ENCODE measurements at places on chromosomes 5 and 9.

GRCh38 chr5:106843812-106844416, 826.8 kb downstream of the EFNA5 start:
- peak; percentile 28 for DNase-seq

- DNase-seq = no peak
These were observed 119.6 kb upstream of the S1PR3 start for GRCh38 chr9:88871669-88872068.

GRCh38 chr5:95824747-95825146, 2.2 kb upstream of the GLRX start:
- no peak for DNase-seq

DNA sequence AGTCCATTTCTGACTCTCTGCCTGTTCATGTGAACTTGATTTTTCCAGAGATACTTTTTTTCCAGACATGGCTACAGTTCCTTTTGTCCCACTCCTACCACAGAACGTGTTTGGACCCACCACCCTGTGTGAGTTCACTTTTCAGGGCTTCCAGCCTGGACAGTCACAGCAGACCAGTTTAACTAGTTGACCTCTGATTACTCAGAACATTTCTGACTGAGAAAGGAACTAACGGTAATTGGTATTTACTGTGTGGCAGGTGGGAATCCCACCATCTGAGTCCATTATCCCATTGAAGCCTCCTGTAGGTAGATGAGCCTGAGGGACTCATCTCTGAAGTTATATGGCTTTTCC, 210.1 kb downstream of the GOLPH3 start:
- DNase-seq = no peak

DNA sequence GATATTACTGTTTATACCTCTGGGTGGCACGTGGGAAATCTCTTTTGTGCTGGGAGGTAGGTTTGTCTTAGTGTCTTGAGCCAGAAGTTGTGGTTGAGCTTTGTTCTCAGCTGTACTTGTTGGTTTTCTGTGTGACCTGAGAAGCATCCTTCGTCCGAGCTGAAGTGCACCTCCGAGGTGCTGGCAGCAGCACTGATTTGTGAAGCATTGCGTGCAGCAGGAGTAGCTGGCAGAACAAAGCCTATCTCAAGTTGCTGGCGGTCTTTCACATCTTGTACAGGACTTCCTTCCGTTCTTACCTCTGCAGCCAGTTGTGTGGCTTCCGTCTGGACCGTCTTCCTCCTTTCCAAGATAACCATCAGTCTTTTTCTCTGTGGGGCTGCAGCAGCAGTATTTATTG, 4.3 kb downstream of the PRRC2B start:
- DNase-seq = no peak

- no peak for DNase-seq
These were observed 298.3 kb downstream of the CSNK1G3 start for GRCh38 chr5:123810253-123810652.

GRCh38 chr9:115794921-115795475, 358.6 kb upstream of the PAPPA start:
- DNase-seq = no peak

DNA sequence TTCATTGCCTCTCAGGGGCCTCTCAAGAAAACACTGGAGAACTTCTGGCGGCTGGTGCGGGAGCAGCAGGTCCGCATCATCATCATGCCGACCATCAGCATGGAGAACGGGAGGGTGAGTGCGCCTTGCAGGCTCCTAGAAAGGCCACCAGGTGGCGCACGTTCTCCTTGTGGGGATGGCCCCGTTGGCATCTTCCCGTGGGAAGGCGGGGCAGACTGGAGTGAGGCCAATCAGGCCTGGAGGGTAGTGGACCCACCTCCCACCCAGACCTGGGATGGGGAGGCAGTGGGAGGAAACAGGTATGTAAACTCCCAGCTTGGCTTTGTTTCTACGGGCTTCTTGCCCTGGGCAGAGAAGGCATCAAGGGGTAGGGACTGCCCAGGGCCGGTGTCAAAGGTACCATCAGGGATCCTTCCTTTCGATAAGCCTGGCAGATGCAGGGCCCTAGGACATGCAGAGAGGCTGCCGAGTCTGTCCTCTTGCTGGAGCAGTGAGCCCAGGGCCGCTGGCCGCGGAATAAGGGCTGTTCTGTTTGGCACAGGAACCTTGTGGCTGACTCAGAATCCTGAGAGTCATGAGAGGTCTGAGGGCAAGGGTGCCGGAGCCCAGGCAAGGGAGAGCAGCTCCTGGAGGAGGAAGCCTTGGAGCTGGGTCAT, 18.9 kb upstream of the SPTLC1 start:
- DNase-seq = peak; percentile 89

- DNase-seq = no peak
These were observed 70.8 kb downstream of the NXNL2 start for GRCh38 chr9:88605512-88606362.

DNA sequence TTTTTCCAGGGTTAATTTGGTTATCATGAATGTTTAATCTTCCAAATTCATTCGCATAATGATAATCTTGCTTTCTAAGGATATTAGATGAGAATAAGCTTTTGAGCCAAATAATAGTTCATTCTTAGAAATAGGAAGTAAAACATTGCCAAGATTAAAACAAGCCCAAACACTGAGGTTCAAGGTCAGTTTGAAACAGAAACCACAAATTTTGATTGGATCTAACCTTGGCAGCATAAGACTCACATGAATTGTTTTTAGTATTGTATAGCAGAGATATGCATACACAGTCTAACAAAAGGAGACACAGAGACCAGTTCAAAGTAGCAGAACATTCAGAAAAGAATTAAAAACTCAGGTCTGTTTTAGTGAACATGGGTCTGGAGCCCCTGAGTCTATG, 43.4 kb upstream of the VCAN start:
- no peak for DNase-seq

DNA sequence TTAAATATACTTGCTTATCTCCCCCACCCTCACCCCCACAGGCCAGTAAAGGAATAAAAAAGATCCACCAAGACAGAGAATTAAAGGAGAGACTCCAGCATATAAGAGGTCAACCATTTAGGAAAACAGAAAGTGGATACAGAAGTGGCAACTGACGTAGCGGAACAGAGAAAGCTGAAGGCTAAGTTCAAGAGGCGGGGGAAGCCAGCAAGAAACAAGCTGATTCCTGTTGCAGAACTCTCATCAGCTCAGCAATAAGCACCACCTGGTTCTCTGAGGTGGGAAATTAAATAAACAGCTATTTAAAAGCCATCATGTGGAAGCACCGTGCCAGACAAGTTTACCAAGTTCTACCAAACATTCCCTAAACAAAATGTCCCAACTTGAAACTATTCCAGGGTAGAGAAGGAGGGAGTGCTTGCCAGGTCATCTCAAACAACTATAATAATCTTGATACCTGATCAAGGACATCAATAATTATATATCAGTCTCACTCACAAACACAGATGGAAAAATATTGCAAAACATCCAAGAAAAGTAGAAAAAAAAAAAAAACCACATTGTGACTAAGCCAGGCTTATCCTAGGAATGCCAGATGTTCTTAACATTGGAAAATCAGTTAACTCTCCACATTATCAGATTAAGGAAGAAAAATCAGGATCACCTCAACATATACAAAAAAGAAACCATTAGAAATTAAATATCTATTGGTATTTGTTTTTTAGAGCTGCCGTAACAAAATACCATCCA, 7.3 kb upstream of the ARL15 start:
- no peak for DNase-seq

DNA sequence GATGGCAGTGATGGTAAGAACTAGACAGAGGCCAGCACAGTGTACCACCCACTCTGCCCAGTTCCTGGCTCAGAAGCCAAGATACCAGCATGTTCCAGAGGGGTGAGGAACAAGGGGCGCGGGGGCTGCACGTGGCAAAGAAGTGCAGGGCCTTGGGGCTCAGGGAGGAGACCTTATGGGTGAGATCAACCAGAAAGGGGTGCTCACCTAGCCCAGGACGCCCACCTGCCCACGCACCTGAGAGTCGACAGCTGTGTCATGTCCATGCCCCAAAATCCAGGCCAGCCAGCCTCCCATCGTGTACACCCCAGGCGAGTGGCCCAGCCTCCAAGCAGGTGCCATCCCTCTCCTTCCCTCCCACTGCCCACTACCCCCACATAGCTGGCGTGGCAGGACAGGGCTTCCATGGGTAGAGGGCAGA, 34.9 kb downstream of the BICD2 start:
- no peak for DNase-seq

DNA sequence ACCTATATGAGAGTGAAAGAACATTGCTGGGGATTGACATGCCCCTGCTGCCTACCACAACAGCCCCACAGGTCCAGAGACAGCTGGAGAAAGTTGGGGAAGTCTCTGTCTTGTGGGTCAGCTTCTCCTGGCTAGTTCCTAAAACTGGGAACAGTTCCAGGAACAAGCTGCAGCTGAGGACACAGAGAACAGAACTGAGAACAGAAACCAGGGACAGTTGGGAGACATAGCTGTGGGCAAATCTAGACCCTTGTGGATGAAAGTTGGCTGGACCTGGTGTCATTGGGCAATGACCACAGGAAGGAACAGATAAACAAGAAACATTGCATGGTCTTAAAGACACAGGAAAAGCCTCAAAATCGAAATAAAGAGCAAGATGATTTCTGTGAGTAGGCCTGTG, 58.3 kb upstream of the MOCS2 start:
- no peak for DNase-seq

- no peak for DNase-seq
These were observed 21.4 kb downstream of the LAMC3 start for GRCh38 chr9:131030239-131031004.

- DNase-seq = peak; percentile 62
These were observed 931 bp downstream of the FAM219A start for GRCh38 chr9:34457266-34458012.

GRCh38 chr5:168813184-168813968, 234.2 kb upstream of the PANK3 start:
- DNase-seq = no peak

DNA sequence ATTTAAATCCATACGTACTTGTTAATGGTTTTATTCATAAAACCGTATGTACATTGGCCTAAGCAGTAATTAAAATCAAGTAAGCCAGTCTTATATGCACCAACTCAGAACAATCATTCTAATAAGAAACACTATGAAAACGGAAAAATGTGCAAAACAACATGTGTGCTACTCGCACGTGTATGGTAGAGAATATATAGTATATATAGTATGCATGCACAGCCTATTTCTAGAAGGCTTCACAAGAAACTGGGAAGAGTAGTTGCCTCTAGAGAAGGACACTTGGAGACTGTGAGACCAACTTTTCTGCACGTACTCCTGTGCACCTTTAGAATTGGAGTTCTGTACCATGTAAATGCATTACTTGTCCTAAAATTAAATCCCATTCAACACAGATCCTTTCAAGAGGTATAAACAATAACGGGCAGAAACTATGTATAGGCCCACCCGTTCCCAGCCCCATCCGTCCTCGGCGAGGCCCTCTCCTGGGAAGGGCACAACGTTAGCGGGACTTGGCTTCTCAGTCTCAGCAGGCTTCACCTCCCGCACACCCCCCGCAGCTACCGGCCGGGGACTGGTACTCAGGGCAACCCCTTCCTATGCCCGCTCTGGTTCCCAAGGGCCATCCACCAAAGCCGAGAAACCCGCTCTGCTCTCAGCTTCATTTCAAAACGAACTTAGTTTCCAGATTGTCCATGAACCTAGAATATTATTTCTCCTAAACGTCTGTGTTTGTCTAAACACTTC, 2.0 kb downstream of the CDC14B start:
- DNase-seq = no peak

DNA sequence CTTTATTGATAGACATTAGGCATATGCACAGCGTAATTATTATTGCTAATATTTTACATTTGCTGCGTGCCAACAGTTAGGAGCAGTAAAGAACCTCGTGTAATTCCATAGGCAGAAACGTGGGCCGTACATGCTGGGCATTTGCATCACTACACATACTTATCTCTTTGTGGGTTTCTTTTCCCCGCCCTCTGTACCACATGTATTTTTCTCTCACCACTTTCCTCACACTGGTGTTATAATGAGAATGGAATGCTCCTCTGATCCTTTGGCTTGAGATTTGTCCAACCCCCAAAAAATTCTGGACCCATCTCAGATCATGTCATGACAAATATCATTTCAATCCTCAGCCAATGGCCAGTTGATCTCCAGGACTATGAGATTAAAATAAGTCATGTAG, 1952.6 kb upstream of the WWC1 start:
- DNase-seq = no peak

DNA sequence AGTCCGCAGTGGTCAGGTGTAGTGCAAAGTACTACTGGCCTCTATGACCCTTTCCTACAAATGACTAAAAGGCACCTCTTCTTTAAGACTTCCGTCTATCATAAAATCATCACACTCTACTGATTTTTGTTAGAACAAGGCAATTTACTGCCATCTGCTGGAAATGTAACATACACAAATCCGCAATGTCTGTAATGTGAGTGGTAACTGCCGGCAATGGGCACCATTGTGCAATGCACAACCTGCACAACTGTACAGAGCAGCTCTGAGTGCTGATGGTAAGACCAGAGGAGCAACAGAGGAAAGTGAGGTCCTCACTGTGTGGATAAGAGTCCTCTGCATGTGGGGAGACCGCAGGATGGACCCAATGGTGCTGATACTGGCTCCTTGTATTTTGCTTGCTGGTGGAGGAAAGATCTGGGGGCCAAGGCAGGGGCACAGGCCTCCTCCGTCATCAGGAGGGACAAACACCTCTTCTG, 103.7 kb downstream of the ATPSCKMT start:
- DNase-seq = no peak

DNA sequence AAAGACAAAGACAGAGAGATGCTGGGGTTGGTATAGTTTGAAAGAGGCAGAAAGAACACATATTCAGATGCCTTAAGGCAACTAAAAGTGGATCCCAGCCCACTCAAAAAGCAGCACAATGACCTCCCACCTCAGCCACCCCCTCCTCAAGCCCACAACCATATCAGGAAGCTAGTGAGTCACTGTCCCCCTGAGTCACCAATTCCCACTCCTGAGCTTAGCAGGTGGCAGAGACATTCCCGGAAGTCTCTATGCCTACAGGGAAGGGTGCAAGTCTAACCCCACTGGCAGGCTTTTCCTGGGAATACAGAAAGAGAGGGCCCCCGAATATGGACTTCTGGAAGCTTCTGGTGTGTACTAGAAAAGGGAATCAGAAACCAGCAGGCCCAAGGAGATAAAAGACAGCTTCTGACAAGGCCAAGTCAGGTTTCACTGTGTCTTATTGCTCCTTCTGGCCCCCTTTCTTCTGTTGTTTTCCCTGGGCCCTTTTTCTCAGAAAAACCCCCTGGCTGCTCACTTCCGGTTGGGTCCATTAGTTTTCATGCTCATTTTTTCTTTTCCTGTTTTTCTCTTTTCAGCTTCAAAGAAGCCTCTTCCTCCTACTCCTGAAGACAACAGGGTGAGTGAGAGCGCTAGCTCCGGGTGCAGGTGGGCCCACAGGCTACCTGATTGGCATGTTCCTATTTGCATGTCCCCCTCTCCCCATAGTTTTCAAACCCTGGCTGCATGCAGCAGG, 36.8 kb downstream of the ITK start:
- no peak for DNase-seq

GRCh38 chr9:71004196-71004595, 117.2 kb downstream of the TRPM3 start:
- DNase-seq = no peak

- DNase-seq = peak; percentile 24
These were observed 128.3 kb upstream of the CCNH start for GRCh38 chr5:87541033-87541432.
